Foreskin fibroblast (primary cell): ENCODE measurements at places on chromosomes 3 and 15.

DNA sequence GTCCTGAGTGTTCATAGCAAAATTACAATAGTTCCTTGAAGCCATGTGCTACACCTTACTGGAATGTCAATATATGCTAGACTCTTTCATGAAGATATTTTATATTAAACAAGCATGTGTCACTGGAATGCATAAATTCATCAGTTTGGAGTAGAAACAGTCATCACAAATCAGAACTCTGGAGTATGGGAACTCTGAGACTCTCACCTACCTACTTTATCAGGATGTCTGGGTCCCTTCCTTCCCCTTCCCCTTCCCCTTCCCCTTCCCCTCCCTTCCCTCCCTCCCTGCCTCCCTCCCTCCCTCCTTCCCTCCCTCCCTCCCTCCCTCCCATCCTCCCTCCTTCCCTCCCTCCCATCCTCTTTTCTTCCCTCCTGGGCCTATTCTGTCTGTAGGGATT is 144.7 kb upstream of the PEX5L start:
- DNase-seq, result no peak

- DNase-seq, result no peak
These were observed 17.6 kb upstream of the FRMD4B start for GRCh38 chr3:69403454-69403853.

GRCh38 chr15:40054855-40055575 is 16.0 kb upstream of the SRP14 start:
- peak; percentile 78 for DNase-seq

DNA sequence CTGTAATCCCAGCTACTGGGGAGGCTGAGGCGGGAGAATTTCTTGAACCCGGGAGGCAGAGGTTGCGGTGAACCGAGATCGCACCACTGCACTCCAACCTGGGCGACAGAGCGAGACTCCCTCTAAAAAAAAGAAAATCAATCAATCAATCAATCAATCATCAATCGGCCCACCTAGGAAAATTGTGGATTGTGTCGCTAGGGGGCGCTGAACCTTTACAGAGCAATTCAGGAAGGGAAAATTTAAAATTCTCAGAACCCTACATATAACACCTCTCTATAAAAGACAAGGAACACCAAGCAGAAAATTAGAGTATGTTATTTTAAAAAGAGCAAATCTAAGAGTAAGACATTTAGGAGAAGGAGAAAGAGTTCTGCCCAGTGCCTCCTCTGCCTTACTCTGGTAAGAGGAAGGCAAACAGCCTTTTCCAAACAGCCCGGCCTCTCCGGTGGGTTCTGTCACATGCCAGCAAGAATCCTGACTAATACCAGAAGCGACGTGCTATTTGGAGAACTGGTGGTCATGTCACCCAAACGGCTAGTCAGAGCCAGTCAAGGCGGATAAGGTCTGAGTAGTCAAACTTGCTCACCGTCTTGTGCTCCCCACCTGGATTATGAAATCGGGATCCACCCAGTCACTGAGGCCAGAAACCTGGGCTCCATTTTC is 22.3 kb upstream of the SMCO1 start:
- no peak for DNase-seq
